Activated T-helper 1 cell treated with anti-CD3 and anti-CD28 coated beads, Interleukin-2, amount 50 U/mL, for 16 hours (primary cell): ENCODE measurements at places on chromosomes 13 and 19.

GRCh38 chr13:73040968-73041596, 17.7 kb upstream of the KLF5 start:
- no peak for DNase-seq

DNA sequence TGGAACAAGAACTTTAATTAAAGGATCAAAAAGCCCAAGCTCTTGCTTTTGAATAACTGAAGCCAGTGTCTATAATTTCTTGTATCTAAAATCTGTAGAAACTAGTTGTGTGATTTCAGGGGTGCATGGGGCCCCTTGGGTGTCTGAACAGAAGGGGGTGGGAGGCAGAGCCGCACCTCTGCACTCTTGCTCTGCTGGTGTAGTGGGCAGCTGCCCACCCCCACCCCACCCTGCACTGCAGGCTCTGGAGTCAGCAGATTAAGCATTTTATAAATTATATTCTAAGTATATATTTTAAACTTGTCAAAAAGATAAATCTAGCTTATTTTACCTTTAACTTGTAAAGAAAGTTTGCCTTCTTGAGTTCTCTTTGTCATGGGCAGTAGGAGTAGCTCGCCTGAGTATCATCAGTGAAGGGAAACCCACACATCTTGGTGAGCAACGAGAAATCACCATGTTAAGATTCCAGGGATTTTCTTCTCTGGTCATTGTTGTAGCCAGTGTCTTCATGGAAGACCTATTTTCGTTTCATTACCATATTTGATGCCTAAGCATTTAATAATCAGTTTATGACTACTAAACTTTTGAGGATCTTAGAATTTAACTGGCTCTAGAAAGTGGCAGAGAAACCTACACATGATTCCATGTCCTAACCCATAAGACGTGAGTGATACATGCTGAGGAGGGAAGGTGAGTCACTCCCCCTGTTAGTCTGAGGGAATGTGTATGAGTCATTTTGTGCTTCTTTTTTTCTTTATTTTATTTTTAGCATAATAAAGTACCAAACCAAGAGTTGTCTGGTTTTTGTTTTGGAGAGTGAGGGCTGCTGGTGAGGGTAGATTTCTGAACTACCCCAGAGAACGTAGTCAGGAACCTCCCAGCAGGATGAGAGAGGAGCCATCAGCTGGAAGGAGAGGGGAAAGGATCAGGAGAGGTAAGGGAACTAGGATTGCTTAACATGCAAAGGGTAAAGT, 7.7 kb downstream of the UBE2L5 start:
- DNase-seq = no peak

DNA sequence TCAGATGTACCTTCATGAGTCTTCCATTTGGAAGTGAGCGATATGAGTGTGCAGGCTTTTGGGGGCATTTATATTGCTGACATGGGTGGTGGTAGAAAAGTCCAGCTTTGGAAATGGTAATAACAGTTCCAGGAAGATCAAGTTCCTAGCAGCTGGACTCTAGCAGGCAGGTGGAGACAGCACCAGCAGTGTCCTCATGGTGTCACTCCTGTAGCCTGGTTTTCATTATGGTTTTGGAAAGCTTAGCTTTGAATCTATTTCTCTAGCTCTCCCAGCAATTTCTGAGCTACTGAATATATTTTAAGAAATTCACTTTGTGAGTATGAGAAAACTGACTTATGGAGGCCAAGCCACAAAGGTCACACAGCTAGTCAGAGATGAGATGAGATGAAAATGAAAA, 523.2 kb upstream of the HTR2A start:
- no peak for DNase-seq

DNA sequence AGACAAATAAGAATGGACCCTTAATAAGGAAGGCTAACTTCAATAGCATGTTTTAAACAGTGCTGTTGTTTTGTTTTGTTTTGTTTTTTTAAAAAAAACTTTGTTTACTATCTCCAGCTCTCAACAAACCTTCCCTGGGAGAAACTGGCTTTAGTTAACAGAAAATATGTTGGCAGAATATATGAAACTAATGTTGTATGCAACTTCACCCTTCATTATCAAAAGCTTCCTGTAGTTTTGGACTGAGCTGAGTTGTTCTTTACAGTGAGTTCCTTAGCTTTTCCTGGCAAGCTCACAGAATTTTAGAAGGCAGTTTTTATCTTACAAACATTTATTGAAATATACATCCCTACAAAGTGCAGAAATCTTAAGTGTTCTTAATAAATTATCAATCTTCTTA, 2480.7 kb upstream of the PCDH20 start:
- DNase-seq = no peak

DNA sequence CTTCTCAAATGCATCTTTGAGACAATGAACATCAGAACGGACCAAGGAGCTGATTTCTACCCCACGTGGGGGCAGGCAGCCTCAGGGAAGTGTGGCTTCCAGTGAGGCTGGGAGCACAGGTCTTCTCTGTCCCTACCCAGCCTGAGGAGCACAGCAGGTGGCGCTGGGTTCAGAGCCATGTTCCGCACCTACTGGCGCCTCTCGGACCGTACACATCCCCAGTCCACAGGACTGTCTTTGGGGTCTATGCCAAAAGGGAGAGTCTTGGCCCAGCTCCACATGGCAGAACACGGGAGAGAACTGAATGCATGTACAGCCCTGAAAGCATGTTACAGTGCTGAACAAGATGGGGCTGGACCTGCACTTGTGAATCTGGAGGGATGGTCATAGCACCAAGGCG, 22.6 kb downstream of the SUGP1 start:
- DNase-seq = no peak

GRCh38 chr19:36973021-36973843, 57.1 kb downstream of the ZNF568 start:
- peak; percentile 47 for DNase-seq

GRCh38 chr13:36193151-36193855, 21.1 kb downstream of the SOHLH2 start:
- no peak for DNase-seq

GRCh38 chr19:1076951-1077350, 10.0 kb downstream of the ARHGAP45 start:
- DNase-seq = peak; percentile 84

GRCh38 chr13:99124794-99125316, 75.8 kb upstream of the UBAC2 start:
- no peak for DNase-seq

DNA sequence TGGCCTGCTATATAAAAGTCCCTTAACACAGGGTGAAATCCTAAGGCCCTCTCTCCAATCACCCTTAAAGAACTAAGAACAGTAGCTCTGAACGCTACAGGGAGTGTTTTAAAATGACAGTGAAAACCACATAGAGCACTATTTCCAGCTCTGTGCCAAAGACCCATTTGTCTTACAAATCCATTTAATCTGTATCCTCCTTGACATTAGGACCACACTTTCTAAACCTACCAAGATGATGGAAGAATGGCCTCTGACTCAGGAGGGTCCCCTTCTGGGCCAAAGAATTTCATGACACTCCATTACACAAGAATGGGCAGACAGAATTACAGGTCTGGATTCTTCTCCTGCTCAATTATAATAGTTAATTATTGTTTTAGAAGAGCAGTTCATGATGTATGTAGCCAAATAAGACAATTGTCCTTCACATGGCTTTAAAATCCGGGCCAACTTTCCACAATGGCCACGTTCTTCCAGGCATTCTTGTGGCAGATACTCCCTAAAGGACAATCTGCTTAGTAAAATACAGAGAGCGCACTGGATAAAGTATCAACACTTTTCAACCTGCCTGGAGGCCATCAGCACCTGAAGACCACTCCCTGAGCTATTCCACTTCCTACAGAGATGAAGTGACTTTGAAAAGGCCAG, 61.0 kb downstream of the STK24 start:
- no peak for DNase-seq

DNA sequence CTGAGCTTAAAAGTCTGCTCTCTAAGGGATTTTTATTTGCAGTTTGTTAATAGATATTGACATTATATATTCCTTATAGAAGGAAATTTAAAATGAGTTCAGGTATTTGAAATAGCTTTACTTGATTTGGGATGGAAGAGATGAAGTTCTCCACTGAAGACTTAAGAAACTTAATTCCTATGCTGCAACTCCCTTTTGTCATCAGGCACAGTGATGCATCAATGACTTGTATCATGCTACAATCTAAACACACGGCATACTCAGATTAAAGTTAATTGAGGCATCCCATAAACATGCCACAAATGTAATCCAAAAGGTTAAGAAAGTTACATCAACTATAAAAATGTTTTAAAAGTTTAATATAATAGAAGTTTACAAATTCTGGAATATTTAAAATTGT, 109.0 kb downstream of the STARD13 start:
- DNase-seq = no peak

GRCh38 chr13:113387396-113387795, 23.5 kb upstream of the GRTP1 start:
- no peak for DNase-seq

- DNase-seq = no peak
Measured at GRCh38 chr13:48542581-48543341, 9.9 kb upstream of the RCBTB2 start.

DNA sequence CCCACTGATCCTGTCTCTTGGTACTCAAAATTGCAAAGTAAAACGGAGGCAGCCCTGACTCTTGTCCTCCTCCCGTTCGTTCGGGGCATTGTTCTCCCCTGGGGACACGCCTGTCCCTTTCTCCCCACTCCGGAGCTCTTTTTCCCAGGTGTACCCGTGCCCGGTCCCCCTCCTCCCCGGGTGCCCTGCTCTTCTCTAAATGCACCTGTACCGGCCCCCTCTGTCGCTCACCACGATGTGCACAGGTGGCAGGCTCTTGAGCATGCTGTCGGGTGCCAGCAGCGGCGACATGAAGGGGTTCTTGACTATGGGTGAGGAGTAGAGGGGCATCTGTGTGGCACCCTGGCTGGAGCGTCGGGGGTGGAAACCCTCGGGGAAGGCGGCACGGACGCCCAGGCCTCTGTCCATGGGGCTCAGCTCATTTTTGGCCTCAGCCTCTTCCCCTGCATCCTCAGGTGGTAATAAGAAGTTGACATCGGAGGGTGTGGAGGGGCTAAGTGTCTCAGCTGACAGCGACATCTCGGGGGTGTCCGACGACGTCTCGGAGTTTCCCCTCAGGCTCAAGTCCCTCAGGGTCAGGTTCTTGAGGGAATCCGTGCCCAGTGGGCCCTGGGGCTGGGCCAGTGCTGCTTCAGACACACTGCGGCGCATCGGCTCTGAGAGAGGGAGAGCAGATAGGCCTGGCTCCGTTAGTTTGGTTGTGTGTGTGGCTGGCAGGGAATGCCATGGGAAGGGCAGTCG, 12.4 kb upstream of the CNFN start:
- no peak for DNase-seq

DNA sequence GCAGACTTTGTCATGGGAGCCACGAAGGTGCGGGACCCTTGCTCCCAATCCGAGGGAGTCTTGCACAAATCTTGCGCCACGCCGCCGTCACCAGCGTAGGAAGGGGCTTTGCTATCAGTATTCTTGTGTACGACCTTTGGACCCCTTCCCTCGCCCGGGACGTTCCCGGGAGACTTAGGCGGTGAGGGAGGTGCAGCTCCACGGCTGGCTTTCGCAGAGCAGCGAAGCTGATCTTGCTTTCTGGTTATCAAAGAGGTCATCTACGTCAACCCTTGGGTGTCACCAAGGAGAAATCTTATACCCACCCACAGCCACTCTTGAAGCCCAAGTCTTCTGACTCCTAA, 583 bp downstream of the TECR start:
- no peak for DNase-seq

- DNase-seq = no peak
Measured at GRCh38 chr13:60397704-60398378, 821 bp downstream of the TDRD3 start.

- peak; percentile 15 for DNase-seq
Measured at GRCh38 chr13:99657848-99658260, 156.6 kb downstream of the TM9SF2 start.

- no peak for DNase-seq
Measured at GRCh38 chr13:107329991-107330390, 762.1 kb upstream of the ARGLU1 start.

- no peak for DNase-seq
Measured at GRCh38 chr19:32498648-32499200, 82.3 kb upstream of the PDCD5 start.

- DNase-seq = peak; percentile 34
Measured at GRCh38 chr19:3692141-3693024, 7.9 kb downstream of the PIP5K1C start.

DNA sequence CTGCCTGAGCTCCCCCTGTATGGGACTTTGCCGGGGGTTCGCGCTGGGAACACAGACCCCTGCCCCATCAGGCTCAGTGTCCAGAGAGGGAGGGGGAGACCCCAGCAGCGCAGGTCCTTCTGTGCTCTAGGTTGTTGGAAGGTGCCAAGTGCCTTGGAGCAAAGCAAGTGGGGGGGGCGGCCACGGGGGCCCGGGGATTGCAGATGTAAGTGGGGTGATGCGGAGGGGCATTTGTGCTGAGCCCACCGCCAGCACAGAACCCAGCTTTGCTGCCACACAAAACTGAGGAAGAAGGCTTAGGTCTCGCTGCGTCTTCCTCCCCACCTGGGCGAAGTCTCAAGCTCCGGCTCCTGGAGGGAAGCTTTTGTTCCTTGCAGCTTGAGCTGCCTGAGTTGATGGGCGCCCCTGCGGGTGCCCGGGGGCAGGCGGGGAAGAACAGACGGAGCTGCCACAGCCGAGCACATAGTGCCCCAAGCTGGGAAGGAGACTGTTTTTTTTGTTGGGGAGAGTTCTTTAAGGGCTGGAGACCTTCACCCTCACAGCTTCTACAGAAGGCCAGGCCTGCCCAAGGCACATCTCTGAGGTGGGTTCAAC, 1.5 kb upstream of the NTN5 start:
- no peak for DNase-seq

DNA sequence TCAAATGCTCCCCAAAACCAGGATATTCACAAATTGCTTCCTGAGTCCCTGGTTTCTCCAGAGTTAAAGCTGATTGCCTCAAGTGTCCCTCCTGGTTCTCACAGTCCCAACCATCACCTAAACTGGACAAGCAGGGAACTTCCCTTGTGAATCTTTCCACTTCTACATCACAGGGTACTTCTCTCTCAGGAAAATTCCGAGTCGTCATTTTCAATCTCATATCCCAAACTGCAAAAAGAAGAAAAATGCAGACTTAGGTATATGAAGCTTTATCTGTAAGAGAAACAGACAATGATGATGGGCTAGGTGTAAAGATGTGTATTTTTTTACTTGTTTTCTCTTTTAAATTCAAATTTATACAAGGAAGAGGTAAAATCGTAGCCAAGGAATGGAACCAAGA, 21.3 kb downstream of the ZNF329 start:
- no peak for DNase-seq

DNA sequence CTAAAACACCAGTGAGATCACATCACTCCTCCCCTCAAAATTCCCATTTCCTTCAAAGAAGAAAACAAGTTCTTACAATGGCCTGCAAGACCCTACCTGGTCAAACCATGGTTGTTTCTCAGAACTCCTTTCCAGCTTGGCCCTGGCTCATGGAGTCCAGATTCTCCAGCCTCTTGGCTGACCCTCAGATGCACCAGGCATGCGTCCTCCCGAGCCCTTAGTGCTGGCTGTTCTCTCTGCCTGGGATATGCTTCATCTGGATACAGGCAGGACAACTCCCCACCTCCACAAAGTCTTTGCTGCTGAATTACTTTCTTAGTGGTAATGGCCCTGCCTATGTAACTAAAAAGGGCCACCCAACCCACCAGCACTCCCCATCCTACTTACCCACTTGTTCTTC, 94.3 kb downstream of the MBNL2 start:
- no peak for DNase-seq
